ENCODE measurements at places on chromosomes 12 and 14.

GRCh38 chr12:127542391-127542790 lies 724.6 kb upstream of the TMEM132C start:
- DNase-seq: no peak

DNA sequence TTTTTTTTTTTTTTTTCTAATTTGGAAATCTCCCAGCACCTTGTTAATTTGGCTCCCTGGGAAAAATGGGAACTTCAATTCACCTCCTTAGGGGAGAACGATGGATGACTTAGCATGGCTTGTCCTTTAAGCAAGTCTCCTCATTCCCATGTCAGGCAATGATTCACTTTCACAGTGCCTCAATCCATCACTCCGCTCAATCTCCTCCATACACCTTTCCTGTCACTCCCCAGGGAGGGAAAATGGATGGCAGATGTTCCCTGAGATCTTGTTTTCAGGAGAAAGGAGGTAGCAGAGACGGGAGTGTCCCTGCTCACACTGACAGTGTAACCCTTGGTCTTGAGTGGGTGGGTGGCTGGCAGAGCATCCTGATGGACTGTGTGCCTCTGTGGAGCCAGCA lies 51.0 kb downstream of the SLC8A3 start:
- DNase-seq: no peak

DNA sequence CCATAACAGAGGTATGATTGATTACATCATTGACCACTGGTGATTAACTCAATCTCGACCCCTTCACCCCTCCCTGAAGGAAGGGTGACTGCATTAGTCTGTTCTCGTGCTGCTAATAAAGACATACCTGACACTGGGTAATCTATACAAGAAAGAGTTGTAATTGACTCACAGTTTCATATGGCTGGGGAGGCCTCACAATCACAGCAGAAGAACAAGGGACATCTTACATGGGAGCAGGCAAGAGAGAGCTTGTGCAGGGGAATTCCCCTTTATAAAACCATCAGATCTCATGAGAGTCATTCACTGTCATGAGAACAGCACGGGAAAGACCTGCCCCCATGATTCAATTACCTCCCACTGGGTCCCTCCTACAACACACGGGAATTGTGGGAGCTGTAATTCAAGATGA lies 55.9 kb upstream of the TMCC3 start:
- DNase-seq: no peak

- DNase-seq: no peak
Observed at GRCh38 chr14:106789318-106789717, 1262.9 kb downstream of the TMEM121 start.

- DNase-seq: no peak
Observed at GRCh38 chr14:23432946-23433345, 2.5 kb downstream of the MYH7 start.

DNA sequence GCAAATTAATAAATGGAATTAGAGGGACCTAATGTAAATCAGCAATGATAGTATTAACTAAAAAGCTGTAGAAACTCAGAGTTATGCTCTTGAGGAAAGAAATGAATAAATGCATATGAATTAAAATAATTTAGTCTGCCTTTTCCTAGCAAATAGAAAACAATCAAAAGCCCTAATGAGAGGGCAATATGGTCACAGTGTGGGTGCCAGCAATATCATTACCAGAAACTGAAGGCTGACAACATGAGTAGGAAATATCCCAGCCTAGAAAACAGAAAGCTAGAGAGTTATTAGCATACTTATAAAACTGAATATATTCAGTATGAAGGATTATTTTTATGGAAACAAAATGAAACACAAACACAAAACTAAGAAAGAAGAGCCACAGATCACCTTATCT lies 987.5 kb upstream of the SEL1L start:
- DNase-seq: no peak

GRCh38 chr14:106738075-106738474 lies 1211.7 kb downstream of the TMEM121 start:
- DNase-seq: no peak

- no peak for DNase-seq
Observed at GRCh38 chr12:96448300-96448699, 41.1 kb upstream of the CFAP54 start.

DNA sequence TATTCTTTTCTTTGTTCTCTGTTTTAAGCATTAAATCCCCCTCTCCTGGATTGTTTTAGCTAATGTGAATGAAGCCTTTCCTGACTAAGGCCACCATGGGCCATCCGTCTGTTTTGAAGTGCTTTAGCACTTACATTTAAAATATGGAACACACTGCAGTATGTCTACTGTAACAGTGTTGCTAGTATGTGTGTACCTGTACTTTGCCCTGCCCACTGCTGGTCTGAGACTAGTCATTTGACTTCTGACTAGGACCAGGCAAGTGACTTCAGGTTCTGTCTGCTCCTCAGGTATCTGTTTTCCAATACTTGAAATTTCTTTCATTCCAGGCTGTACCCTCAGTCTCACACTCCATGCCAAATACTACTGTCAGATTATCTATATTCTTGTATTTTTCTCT lies 120.1 kb upstream of the TSPAN8 start:
- no peak for DNase-seq

DNA sequence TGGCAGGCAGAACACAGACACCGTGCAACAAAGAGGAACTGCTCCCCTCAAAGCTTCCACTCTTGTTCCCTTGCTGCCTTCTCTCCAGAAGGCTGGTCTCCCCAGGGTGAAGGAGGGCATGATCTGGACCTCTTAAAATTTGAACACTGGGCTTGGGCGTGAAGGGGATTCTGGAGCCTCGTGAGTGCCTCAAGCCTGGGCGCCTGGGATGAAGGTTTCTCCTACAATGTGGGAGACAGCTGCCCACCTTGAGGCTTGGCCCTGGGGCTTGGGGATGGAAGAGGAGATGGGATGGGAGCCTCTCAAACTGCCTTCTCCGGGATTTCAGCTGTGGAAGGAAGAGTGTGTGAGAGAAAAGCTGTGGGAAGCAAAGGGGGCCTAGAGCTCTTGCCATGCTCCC lies 7.8 kb upstream of the RIN3 start:
- DNase-seq: no peak
